Muscle of arm (tissue), 14 donors: ENCODE measurements at places on chromosomes 3 and 15.

DNA sequence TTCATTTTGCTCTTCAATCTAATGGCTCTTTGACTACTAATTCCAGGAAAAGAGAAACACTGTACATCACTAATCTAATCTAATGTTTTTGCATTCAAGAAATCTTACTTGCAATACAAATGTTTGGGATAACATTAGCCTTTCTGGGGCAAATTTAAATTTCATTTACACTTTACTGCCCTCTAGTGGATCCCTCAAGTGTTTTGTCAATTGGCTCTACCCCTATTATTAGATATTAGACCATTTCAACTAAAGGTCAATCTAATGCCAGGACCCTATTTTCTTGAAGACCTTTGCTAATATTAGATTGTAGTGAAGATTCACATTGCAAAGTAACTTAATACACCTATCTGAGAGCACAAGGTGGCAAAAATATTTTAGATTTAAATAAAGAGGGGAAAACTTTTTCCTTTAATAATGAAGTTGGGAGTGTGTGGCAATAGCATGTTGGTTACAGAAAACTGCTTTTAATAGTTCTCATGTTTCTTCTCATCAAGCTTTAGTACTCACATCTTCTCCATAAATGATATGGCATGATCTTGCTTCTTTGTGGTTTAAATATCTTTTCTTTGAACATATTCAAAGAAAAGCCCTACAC lies 5.0 kb downstream of the C2CD4A start:
- no peak for DNase-seq

GRCh38 chr15:83904107-83905040 lies 250.5 kb downstream of the ADAMTSL3 start:
- DNase-seq = peak; percentile 87

DNA sequence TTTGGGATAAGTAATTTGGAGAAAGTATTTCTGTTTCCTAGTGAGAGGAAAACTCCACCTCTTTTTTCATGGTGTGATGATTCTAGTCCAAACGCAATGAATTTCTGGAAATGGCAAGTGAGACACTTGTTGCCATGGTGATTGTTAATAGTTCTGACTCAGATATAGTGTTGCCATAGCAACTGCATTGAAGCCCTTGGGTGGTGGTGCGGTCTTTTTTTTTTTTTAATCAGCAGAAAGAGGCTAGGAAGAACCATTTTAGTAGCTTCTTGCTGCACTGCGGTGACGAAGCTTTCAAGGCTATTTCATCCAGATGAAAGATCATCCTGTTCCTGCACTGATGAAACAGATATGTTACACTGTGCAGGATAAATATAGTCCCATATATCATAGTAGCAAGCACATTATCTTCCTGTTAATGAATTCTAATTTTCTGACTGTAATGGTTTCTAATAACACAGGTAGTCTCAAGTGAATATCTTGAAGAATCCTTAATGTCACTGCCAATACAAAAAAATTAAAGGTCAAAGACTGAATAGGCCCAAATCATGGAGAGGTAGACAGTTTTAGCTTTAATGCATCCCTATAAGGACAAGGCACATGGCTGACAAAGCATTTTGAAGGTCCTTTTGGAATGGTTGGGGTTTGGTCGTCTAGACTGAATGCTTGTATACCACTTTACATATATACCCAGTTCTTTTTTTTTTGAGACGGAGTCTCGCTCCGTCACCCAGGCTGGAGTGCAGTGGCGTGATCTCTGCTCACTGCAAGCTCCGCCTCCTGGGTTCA lies 125.1 kb upstream of the ZBTB20 start:
- DNase-seq = no peak

DNA sequence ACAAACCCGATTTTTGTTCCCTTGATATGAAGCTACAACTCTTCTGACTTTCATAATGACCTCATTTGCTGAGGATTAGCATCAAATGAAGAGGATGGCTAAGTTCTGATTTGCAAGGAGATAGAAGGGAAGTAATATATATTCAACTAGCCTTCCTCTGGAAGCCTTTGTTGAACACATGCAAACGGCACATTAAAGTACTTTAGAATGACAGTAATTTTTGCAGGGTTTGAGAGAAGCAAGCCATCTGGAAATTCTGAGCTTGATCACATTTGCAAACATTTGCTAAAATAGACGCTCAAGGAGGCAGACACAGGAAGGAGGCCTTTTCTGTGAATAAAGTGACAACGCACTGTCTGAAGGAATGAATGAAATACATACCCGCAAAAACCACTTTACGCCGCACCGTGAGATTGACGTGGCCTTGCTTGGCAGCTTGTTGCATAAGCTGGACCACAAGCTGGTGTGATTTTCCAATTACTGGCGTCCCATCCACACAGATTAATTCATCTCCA lies 657.2 kb downstream of the MAGI1 start:
- DNase-seq = no peak

DNA sequence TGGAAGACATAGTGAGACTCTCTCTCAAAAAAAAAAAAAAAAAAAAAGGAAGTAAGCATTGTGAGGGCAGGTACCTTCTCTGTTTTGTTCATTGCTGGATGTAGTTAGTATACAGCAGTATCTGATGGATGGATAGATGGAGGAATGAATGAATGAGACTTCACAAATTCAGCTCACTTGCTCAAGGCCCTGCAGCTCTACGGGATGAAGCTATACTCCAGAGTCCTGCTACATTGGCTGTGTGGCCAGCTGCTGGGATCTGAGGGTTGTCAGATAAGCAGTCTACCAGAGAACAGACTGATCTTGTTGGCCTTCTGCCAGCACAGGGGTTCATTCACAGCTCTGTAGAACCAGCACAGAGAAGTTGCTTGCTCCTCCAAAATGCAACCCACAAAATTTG lies 35.0 kb downstream of the MLH1 start:
- DNase-seq = no peak

GRCh38 chr3:28250999-28251398 lies 9.6 kb downstream of the CMC1 start:
- no peak for DNase-seq

DNA sequence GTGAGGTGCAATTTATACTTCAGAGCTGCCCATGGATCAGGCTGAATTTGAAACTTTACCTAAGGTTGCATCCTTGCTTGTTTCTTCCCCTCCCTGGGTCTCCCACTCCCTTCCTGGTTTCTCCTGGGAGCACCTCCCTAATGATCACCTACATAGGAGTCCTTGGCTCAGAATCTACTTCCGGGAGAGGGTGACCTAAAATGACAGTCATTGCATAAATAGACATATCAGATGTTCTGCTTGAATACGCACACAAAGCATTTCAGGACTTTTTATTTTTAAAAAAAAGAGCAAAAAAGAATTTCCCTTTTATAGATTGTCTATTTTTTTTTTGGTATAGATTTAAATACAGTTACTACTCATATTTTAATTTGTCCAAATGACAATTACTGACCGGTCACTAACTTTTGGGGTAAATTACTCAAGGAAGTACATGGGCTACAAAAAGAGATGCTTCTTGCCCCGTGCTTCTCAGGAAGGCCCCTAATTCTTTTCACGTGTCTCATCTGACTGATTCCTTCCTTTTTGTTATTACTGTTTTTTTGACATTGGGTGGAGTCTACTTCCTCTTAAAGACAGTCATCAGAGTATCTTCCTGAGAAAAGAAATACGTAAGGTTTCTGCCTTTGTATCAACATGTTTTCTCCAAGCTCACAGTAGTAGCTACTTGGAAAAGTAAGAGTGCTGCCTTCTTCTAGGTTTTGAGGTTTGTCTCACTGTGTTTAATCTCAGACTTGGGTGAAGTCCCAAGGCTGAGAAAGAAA lies 4.9 kb upstream of the MYZAP start:
- DNase-seq = no peak

- no peak for DNase-seq
These were observed 2.4 kb upstream of the ELP6 start for GRCh38 chr3:47515864-47516319.

DNA sequence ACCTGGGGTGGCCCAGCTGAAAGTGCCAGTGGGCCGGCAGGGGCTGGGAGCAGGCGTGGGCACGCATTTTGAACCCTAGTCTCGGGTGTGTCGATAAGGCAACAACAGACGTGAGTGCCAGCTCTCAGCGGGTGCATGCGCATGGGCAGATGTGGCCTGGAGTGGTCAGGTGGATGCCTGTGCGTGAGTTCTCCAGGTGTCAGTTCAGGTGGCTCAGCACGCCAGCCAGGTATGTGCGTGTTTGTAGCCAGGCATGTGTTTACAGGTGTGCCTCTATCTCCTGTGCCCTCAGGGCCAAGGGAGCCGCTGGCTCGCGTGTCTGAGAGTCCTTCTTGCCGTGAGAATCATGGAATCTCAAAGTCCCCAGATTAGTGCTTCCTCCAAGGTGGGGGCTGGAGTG lies 14.8 kb downstream of the CYP1A2 start:
- no peak for DNase-seq

DNA sequence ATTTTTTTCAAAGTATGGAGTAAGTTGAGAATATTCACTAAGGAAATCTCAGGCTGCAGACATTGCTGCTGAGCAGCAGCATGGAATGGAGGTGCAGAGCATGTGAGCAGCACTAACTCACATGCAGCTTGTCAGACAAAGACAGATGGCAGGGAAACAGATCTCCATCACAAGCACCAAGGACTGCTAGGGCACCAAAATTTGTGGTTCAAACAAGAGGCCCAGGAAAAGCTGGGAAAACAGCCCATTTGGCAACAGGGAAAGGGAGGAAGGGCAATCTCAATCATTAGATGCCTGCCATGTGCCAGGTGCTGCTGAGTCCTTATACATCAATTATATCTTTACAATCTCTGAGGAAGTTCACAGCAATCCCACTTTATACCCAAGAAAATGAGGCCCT lies 47.2 kb upstream of the EIF1B start:
- no peak for DNase-seq

DNA sequence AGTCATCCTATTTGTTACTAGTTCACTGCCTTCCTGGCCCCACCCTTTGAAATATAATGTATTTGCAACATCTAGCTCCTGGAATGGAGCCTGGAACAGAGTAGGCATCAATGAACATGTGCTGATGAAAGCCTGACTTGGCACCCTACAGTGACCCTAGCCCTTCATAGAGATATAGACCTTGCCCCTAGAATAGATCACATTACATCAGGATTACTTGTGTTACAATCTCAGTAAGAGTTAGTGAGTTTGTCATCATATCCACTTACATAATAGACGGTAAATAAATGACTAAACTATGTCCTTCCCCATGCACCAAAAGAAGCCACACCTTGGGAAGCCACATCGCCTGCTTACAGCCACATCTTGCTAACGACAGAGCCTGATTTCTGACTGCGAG lies 110.5 kb upstream of the WNT5A start:
- DNase-seq = no peak
